ENCODE measurements at places on chromosomes 5 and 9.
A peak's percentile ranks its signal among the peaks of the same experiment; 100 is the strongest.

DNA sequence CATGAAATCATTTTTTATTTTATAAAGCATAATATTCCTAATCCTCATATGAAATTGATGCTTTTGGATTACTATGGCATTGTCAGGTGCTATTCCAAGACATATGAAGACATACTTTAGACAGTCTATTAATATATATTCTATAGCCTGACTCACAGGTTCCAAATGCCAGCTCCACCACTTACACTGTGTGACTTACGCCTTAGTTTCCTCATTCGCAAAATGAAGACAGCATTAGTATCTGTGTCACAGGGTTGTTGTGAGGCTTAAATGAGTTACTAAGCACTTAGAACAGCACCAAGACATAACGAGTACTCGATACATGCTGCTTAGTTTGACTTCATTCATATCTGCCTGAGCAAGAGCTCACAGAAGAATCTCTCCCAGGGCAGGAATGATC, 132.2 kb upstream of the PTGER4 start:
- no peak for DNase-seq

- DNase-seq: peak; percentile 81
Measured at GRCh38 chr9:71984403-71984802, 73.0 kb downstream of the C9orf85 start.

DNA sequence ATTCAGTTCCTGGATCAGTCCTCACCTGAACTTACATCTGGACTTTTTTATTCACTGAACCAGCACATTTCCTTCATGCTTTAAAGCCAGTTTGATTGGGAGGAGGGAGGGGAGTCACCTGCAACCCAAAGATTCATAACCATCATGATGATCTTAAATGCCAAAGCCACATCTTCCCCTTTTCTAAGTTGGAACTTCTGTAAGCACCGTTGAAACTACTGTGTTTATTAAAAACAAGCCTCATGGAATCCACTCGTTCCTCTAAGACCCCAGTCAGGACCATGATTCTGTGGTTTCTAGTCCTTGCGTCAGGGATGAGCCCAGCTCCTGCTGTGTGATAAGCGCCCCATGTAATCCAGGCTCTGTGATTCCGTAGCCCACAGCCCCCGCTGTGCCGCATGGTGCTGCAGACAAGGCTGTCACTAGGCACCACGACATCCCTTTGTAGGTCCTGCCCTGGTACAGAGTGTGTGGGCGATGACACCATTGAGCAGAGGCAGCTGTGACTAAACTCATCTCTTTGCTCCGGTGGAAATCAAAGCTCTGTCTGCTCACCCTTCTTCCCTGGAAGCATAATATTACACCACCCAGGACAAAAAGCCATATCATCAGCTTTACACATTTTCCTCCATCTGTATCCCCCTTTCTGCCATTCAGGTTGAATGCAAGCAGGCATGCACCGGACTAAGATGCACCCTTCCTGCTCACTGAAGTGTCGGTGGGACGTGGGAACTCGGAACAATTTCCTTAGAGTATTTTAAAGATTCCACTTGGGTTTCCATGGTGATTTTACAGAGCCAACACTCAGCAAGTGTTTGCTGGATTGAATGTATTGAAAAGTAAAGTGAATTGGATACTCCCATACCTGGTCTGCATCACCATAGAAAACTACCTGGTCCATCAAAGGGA, 132.0 kb upstream of the FSTL4 start:
- DNase-seq: no peak

- DNase-seq: no peak
Measured at GRCh38 chr5:115313052-115313451, 16.6 kb upstream of the CCDC112 start.

DNA sequence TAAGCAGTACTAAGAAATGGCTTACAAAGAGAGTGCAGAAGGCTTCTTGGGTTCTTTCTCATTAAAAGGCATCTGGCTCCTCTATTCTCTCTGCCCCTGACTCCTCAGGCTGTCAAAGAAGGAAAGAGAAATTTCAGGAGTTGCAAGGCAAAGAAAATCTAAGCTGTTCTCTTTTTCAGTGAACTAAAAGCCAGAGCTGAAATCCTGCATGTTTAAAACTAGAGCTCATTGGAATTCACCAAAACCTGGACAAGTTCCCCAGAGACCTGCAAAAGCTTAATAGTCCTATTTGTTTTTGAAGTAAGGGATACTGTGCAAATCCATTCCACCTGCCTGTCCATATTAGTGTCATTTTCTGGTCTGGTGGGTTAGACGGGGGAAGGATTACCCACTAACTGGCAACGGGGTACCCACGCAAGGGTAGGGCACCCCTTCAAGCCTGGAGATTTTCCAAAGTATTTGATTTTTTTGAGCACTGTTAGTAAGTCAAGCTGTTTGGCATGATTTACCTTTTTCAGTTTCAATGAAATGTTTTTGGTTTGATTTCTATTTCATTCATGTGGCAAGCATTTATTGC, 179.3 kb downstream of the FSTL4 start:
- no peak for DNase-seq

DNA sequence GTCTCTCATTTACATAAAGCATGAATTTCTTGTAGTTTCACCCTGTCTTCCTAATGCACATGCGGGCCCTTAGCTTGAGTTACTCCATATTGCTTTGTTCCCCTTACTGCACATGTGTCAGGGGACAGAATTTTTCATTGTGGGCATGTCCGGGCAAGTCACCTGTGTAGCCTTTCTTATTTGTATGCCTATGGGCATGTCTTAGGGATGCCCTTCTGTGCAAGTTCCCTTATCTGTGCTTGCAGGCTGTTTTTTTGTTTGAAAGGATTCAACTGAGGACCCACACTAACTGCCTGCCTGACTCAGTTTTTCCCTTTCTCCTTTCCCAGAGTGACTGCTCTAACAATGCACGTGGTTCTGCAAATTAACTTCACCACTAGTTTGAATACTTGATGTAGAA, 161.7 kb downstream of the YTHDC2 start:
- DNase-seq: no peak

- no peak for DNase-seq
Measured at GRCh38 chr5:41509399-41510175, 814 bp downstream of the PLCXD3 start.

- DNase-seq: peak; percentile 27
Measured at GRCh38 chr9:116112236-116112635, 41.4 kb upstream of the PAPPA start.
